ENCODE measurements at places on chromosomes 5 and 9.

GRCh38 chr9:3795556-3795955 lies 269.8 kb upstream of the RFX3 start:
- DNase-seq, result no peak

GRCh38 chr9:136169495-136169894 lies 35.4 kb downstream of the LHX3 start:
- DNase-seq, result no peak

DNA sequence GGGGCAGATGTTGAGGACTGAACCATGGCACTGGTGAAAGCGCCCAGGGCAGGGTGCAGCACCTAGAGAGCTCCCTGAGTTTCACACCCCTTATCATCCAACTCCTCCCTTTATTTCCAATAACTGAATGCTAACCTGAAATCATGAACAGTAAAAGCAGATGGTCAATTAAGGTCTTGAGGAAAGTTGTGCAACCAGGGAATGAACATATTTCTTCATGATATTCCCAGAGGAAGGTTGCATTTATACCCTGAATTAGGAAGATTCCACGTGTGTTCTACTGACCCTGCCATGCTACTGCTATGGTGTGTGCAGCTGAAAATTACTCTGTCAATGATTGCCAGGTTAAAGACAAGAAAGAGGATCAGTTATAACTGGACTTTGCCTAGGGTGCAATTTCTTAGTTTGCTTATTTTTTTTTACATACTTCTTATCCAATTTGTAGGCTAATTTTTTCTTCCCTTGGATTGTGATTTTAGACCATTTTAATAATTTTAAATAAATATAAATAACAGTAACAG lies 319.8 kb downstream of the SEMA5A start:
- DNase-seq, result no peak

DNA sequence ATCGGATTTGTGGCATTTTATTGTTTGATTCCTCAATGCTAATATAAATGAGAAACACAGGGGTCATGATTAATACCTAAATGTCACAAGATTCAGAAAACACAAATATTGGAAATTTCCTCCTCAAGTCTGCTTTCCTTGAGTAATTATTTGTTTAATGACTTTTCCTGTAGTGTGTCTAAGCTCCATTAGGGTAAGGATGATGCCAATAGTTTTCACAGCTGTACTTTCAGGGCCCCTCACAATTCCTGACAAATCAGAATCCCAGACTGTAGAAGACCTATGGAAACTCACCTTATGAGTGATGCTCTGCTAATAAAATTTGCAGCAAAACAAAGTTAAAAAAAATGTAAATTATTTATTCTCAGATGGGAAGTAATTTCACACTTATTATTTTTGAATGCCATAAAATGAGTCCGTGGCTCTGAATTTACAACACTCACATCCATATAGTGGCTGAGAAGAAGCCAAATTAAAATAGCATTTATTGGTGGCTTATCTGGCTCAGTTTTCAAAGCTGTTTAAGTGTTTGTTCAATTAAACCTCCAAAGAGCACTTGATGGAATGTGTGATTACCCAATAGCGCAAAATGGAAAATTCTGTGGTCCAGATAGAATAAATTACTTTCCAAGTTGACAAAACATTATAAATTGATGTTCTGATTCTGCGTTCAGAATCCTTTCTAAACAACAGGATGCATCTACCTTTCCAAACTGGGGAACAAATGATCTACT lies 1.6 kb upstream of the SPINK14 start:
- DNase-seq, result no peak

DNA sequence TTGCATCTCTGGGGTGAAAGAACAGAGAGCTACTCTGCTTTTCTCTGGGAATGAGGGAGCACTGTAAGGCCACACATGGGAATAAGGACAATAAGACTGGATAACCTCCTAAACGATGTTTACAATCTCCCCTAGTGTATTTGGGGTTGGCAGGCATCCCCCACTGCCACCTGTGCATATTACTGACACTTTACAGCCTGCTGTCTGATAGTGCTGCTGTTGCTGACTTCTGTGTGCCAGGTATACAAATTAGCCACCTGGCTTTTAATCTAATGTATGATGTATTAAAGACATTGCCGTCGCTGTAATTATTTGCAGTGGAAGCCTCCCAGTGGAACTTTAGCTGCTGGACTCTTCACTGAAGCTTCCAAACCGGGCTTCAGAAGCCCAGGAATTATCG lies 4.4 kb upstream of the SHISAL2B start:
- DNase-seq, result no peak

DNA sequence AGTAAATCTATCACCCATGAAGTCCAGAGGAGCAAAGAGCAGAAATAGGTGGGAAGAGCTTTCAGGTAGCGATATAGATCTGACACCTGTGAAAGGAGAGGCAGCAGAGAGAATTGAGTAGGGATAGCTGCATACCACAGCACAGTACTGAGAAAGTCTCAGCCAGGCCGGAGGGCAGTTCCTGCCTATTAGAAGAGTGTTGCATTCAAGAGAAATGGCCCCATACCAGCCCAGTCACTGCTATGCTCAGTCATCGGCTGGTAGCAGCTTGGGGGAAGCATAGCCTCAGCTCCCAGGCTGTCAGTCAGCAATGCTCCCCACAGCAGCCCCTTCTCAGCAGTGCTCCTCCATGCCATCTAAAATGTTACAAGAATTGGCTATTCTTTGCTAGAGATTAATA lies 285.1 kb upstream of the CDH6 start:
- no peak for DNase-seq

GRCh38 chr9:129283291-129283691 lies 105.2 kb upstream of the IER5L start:
- no peak for DNase-seq

DNA sequence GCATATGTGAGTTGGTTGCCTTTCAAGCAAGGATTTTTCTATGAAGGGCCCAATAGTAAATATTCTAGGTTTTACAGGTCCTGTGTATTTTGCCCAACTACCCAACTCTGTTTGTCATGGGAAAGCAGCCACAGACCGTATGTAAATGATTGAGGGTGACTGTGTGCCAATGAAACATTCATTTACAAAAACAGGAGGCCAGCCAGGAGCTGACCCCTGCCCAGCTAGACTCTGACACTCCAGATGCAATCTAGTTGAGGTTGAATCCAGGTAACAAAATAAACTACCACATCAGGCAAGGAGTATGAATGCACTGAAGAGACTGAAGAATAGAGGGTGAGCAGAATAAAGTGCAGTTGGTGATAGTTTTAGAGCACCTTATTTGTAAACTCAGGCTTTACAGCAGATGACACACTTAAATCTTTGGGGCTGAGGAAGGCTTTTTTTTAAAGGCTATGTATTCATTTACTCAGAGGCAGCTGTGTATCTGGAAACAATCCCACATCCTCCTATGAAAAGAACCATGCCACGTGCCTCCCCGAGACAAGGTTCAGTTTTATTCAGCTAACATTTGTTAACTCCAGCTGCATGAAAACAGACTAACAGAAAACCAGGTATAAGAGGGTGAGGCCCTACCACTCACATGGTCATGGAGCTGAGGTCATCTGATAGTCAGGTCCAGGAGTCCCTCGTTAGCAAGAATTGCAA lies 60.7 kb downstream of the SLC1A1 start:
- peak; percentile 90 for DNase-seq

- peak; percentile 86 for DNase-seq
Measured at GRCh38 chr9:35741740-35742139, 7.3 kb downstream of the GBA2 start.

DNA sequence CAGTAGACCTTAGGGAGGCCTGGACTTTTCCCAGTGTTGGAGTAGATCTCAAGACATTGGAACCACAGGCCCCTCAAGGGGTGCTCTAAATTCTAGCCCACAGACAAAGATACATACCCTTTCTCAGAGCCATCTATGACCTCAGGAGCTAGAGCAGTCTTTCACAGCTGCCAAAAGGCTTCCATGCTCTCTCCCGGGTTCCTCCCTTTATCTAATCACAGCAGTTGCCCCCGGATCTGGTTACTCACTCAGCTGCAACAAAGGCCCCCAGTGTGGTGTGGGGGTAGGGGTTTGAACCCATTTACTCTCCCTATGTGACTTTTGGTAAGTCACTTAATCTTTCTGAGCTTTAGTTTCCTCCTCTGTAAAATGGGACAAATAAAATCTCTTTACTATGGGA lies 27.0 kb downstream of the POU4F3 start:
- no peak for DNase-seq

DNA sequence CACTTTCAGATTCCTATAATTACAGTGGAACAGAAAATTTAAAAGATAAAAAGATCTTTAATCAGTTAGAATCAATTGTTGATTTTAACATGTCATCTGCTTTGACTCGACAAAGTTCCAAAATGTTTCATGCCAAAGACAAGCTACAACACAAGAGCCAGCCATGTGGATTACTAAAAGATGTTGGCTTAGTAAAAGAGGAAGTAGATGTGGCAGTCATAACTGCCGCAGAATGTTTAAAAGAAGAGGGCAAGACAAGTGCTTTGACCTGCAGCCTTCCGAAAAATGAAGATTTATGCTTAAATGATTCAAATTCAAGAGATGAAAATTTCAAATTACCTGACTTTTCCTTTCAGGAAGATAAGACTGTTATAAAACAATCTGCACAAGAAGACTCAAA lies 29.5 kb downstream of the ZFYVE16 start:
- DNase-seq, result no peak

Measured in Jurkat, Clone E6-1 (cell line).